ENCODE measurements at places on chromosomes 4 and X. TPM values are rescaled to one million over a fixed set of nuclear protein-coding genes. Genes with fewer than 3 reads are reported as not detected.
A peak's percentile ranks its signal among the peaks of the same experiment; 100 is the strongest.

The SLC10A7 gene
- 12.9 TPM for total RNA-seq

- H3K36me3 ChIP-seq = no peaks in the 10 kb centered on the region
- H3K27ac ChIP-seq = no peak overlapping the region
- no peak overlapping the region for H3K4me3 ChIP-seq
- H3K4me1 ChIP-seq = no peaks in the 10 kb centered on the region
Measured at GRCh38 chr4:17400686-17401085, 111.2 kb downstream of the QDPR start.

DNA sequence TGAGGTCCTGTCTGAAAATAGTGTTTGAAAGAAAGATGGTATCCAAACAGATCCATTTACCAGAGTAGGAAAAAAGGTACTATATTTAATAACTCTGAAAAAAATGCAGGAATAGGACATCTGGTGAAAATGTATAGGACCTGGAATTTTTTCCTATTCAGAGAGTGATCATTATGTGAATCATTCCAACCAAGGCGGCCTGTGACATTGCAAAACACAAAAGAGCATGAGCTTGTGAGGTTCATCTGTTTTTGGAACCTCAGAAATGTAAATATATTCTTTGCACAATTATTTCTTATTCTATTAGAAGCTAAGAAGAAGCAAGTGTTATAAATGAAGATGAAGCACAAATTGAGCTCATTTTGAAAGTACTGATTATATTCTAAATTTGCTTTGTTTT lies 2.0 kb downstream of the C4orf51 start:
- no peaks in the 10 kb centered on the region for H3K4me1 ChIP-seq
- H3K36me3 ChIP-seq = no peaks in the 10 kb centered on the region
- no peak for DNase-seq
- H3K27ac ChIP-seq = no peak overlapping the region
- H3K27me3 ChIP-seq = no peaks in the 10 kb centered on the region

The MAGEC2 gene
- not detected for total RNA-seq

- H3K27me3 ChIP-seq = no peaks in the 10 kb centered on the region
- H3K4me3 ChIP-seq = no peak overlapping the region
- no peaks in the 10 kb centered on the region for H3K36me3 ChIP-seq
- H3K27ac ChIP-seq = no peak overlapping the region
- DNase-seq = no peak
Measured at GRCh38 chr4:75907966-75908365, 5.7 kb upstream of the PPEF2 start.

The S100P gene
- not detected for total RNA-seq

The TREX2 gene
- 3.1 TPM for total RNA-seq

DNA sequence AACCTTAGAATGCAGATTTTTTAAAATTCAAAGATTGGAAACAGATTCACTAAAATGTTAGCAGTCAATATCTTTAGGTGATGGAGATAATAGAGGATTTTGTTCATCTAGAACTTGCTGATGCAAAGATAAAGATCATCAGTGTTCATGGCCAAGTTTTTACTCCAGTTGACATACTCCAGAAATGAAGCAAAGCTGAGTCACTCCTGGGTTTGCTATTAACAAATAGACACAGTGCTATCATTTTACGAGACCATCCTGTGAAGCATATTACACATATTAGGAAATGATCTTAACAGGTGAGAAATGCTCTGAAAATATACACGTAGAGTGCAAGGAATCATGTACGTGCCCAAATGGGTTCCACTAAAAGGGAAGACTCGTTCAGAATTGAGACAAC lies 170.6 kb upstream of the FAM9B start:
- no peak overlapping the region for H3K27ac ChIP-seq
- H3K36me3 ChIP-seq = no peaks in the 10 kb centered on the region
- no peaks in the 10 kb centered on the region for H3K27me3 ChIP-seq
- H3K4me1 ChIP-seq = no peaks in the 10 kb centered on the region

DNA sequence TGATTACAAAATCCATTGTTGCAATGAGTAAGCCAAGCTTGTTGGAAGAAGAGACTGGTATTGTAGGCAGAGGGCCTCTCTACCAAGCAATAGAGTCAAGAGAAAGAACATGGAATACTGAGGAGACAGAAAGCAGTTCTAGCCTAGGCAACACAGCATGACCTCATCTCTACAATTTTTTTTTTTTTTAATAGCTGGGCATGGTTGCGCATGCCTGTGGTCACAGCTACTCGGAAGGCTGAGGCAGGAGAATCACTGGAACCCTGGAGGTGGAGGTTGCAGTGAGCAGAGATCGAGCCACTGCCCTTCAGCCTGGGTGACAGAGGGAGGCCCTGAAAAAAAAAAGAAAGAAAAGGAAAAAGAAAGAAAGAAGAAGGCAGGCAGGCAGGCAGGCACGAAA lies 11.7 kb upstream of the ZBTB33 start:
- H3K27me3 ChIP-seq = no peaks in the 10 kb centered on the region
- no peaks in the 10 kb centered on the region for H3K36me3 ChIP-seq
- no peak for DNase-seq
- H3K4me1 ChIP-seq = no peaks in the 10 kb centered on the region
- H3K4me3 ChIP-seq = no peak overlapping the region

The ENAM gene
- not detected for total RNA-seq

DNA sequence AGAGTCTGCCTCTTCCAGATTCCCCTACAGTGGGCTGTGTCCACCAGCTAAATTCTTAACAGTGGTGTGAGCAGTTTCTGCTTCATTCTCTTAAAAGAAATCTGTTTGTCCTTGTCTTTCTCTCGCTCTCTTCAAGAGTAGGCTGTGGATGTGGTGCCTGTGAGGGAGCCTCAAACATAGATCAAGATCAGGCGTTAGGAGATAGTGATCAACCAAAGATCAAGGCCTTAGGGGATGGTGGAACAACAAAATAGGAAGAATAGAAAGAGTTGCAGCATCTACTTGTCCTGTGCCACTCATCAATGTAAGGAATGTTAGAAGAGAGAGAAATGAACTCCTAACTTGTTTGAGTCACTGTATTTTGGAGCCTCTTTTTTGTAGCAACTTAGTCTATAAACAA lies 144.2 kb downstream of the AASDH start:
- H3K4me1 ChIP-seq = no peaks in the 10 kb centered on the region
- no peak overlapping the region for H3K27ac ChIP-seq
- no peak for DNase-seq
- no peak overlapping the region for H3K4me3 ChIP-seq
- no peaks in the 10 kb centered on the region for H3K27me3 ChIP-seq
- H3K36me3 ChIP-seq = no peaks in the 10 kb centered on the region

The RAB41 gene
- not detected for total RNA-seq

DNA sequence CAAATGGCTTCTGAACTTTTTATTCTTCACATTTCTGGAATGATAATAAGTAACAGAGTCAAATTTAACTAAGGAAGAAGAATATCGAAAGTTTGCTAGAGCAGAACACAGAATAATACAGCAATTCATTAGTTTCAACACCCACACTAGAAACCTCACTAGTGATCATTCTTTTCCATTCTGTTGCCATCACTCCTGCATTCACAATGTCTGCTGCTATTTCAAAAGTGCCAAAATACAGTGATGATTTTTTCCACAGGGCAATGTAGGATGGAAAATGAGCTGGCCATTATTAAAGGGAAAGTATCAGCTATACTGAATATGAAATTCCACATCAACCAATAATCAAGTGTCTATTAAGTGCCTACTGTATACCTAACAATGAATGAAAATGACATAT lies 186.7 kb downstream of the USP46 start:
- H3K27me3 ChIP-seq = no peaks in the 10 kb centered on the region
- no peak overlapping the region for H3K4me3 ChIP-seq
- H3K36me3 ChIP-seq = no peaks in the 10 kb centered on the region
- H3K4me1 ChIP-seq = no peaks in the 10 kb centered on the region

DNA sequence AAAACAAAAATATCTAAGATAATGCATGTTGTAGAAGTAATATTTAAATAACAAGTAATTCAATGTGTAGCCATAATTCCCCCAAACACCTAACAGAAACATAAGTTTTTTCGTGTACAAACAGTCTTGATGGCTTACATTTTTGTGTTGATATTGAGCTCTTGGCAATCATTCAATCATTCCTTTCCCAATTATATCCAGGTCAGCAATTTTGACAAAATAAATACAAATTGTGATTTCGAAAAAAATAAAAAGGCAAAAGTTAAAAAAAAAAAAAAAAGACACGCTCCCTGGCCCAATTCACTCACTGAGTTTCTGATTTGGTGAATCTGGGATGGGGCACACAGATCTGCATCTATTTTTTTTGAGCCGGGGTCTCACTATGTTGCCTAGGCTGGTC lies 187.6 kb upstream of the GPC4 start:
- no peak overlapping the region for H3K27ac ChIP-seq
- DNase-seq = no peak
- no peaks in the 10 kb centered on the region for H3K4me1 ChIP-seq
- no peaks in the 10 kb centered on the region for H3K36me3 ChIP-seq
- H3K4me3 ChIP-seq = no peak overlapping the region

- no peaks in the 10 kb centered on the region for H3K27me3 ChIP-seq
- no peaks in the 10 kb centered on the region for H3K4me1 ChIP-seq
- no peaks in the 10 kb centered on the region for H3K36me3 ChIP-seq
- H3K4me3 ChIP-seq = peak within 1 kb of the TSS; percentile 87
Measured at GRCh38 chr4:2536193-2537010, at the start of gene FAM193A. TSS of gene FAM193A (plus strand) at chr4:2536647. CDS start at chr4:2536916, 269 bp downstream.

DNA sequence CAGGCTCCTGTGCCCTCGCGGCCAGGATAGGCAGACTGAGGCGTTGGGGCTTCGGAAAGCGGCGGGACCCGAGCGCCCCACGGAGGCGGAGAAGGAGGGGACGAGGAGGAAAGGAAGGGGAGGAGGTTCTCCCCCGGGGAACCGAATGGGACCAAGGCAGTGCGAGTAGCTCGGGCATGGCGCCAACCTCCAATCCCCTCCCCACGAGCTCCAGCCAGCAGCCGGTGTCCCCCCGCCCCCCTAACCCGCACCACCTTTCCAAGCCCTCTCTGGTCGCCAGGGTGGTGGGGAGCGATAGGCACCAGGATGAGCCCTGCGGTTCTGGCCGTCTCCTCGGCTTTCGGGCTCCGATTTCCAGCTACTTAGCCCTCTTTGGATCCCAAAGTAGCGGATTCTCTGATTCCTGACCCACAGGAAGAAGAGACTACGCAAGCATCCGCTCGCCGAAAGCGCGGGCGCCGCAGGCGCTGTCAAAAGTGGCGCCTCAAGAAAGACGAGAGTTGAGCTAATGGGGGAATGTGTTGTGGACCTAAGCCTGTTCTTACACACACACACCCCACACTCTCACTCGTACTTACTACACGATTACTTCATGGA lies 15.2 kb upstream of the ZIC3 start:
- H3K27ac ChIP-seq = no peak overlapping the region
- no peaks in the 10 kb centered on the region for H3K36me3 ChIP-seq
- no peak for DNase-seq
- no peaks in the 10 kb centered on the region for H3K27me3 ChIP-seq
- H3K4me3 ChIP-seq = no peak overlapping the region
- H3K4me1 ChIP-seq = no peaks in the 10 kb centered on the region

- H3K27ac ChIP-seq = no peak overlapping the region
- no peaks in the 10 kb centered on the region for H3K36me3 ChIP-seq
- H3K4me3 ChIP-seq = no peak overlapping the region
- no peaks in the 10 kb centered on the region for H3K4me1 ChIP-seq
- H3K27me3 ChIP-seq = no peaks in the 10 kb centered on the region
- no peak for DNase-seq
Measured at GRCh38 chrX:31199840-31200114, 127.9 kb upstream of the FTHL17 start.

- no peak for DNase-seq
- H3K36me3 ChIP-seq = no peaks in the 10 kb centered on the region
- no peaks in the 10 kb centered on the region for H3K4me1 ChIP-seq
- H3K27me3 ChIP-seq = no peaks in the 10 kb centered on the region
- no peak overlapping the region for H3K4me3 ChIP-seq
Measured at GRCh38 chrX:861921-862320, 231.3 kb downstream of the SHOX start.

- no peaks in the 10 kb centered on the region for H3K4me1 ChIP-seq
- no peak overlapping the region for H3K4me3 ChIP-seq
Measured at GRCh38 chr4:156983366-156983765, 11.8 kb upstream of the PDGFC start.

DNA sequence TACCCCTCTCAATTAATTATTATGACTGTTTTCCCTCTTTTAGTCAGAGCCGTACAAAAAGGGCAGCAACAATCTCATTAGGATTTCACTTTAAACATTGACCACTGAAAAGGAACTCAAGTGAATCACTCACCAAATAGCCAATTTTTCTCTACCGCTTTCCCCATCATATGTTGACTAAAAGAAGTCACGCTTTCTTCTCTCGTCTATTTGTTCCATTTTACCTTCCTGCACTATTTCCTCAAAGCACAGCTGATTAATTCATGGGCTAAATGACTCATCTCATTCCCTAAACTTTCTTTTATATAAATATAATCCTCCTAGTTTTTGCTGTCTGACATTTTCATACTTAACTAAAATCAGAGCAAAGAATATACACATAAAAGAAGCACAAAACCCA lies 8.2 kb downstream of the MID1 start:
- no peak overlapping the region for H3K4me3 ChIP-seq
- no peak overlapping the region for H3K27ac ChIP-seq
- H3K4me1 ChIP-seq = no peaks in the 10 kb centered on the region
- no peak for DNase-seq
- no peaks in the 10 kb centered on the region for H3K36me3 ChIP-seq

DNA sequence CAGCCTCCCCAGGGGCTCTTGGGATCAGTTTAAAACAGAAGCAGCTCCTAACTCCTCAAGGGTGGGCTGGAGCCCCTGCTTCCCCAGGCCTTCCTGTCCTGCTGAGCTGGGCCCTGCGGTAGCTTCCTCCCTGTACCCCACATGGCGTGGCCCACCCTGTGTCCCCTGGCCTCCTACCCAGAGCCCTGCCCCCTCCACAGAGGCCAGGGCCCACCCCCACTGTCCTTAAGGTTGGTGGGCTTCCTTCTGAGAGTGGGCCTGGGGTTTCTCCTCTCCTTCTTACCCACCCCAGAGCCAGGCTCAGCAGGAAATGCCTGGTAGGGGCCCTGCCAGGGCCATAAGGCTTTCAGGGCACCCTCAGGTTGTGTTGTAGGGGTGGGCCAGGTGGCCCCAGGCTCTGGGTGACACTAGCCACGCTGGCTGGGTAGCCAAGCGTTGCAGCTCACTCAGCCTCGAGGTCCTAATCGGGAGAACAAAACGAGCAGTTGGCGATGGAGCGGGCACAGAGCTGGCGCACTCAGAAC lies 11.6 kb downstream of the SH3BP2 start:
- no peak overlapping the region for H3K27ac ChIP-seq
- no peak overlapping the region for H3K4me3 ChIP-seq
- no peaks in the 10 kb centered on the region for H3K27me3 ChIP-seq
- peak; percentile 48 for DNase-seq
- H3K4me1 ChIP-seq = peaks cover 55% of the 10 kb centered on the region
- H3K36me3 ChIP-seq = no peaks in the 10 kb centered on the region

The P2RY10 gene
- 0.80 TPM for total RNA-seq

The MAGED4B gene
- total RNA-seq = 3.5 TPM

DNA sequence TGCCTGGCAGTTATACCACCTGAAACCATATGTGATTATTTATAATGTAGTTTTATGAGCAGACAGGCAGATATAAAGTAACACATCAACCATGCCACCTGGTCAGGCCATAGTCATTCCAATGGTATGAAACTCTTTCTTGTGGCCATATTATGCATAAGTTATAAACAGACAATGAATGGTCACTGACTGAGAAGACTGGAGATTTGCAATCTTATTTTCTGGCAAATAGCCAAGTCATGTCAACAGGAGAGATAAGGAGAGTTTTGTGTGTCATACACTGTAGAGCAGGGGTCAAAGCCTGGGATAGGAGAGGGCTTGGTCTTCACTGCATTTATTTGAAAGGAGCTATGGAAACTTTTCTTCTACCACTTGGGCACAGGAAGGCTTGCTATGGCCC lies 29.5 kb downstream of the SORBS2 start:
- DNase-seq = no peak
- H3K27ac ChIP-seq = no peak overlapping the region
- H3K36me3 ChIP-seq = no peaks in the 10 kb centered on the region
- no peak overlapping the region for H3K4me3 ChIP-seq
- no peaks in the 10 kb centered on the region for H3K27me3 ChIP-seq

All from Peyer's patch (tissue), 4 donors.